ENCODE measurements at places on chromosomes 7 and 10.

DNA sequence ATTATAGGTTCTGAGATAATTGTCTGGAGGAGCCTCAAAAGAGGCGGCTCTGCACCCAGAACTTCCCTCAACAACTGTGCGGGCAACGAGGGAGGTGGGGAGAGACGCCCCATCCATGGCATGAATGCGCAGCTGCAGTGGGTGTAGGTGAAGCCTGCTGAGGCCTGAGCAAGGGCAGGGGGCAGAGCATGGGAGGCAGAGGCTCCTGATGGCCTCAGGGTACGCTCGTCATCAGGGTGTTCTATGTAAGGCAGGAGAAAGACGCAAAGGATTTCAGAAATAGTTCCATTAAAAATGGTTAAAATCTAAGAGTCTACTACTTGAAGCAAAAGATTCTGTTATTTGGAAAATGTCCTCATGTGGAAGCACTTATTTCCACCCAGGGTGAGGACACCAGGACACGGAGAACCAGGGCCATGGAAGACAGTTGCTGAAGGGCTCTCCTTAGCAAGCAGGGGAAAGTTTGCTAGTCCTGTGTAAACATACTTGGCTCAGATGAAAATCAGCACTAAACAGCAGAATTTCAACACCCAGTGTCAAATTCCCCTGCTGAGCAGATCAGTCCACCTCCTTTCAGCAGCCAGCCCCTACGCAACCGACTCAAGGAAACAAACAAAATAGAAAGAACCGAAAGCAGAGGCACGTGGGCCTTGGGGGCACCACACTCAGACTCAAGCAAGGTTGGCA, 18.9 kb downstream of the INSIG1 start:
- DNase-seq, result no peak

DNA sequence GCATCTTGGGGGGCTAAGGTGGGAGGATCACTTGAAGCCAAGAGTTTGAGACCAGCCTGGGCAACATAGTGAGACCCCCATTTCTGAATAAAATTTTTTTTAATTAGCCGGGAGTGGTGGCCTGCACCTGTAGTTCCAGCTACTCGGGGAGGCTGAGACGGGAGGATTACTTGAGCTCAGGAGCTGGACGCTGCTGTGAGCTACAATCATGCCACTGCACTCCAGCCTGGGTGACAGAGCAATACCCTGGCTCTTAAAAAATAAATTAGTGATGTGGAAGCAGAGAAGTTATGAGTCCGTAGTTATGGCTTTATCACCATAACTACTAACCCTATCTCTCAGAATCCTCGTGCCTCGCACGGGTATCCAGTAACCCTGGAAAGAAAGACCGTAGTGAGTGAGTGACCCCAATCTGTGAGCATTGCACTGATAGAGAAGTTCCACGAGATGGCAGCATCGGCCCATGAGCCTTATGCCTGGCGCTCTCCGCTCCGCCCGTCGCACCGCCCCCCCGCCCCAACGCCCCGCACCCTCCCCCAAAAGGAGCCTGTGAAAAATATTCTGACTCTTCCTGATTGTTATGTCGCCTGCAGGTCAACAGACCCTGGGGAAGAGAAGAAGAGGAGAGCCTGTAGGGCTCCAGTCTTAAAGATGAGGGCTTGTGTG, 4.9 kb upstream of the SLC29A3 start:
- peak; percentile 68 for DNase-seq

DNA sequence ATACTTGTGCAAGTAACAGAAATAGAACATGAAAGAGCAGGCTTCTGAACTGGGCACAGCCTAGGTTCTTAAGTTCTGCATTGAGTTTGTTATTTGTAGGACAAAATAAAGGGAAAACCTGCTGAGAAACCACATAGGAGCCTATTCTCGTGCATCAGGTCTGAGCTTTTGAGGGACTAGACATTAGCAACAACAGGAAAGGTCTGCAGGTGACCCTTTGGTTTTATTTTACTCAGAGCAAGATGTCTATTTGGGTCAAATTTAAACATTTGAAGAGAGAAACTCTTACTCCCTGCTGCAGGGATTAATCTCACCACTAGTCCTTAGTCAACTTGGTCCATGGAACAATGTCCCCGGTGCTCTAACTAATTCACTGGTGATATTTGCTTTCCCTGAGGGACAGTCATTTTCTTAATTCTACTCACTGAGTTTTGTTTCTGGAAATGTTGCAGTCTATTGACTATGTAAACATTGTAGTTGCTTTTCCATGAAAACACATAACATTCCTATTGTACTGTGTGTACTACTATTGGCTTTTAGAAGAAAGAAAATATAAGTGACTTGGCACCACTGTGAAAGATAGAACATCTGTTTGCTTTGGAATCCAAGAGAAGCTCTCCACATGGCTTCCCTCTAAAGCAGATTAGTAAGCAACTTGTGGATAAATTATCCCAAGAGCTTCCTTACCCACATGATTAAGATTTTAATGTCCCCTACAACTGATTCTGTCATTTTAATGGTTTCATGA, 108.2 kb downstream of the CHRM2 start:
- DNase-seq, result no peak

- DNase-seq, result no peak
These were observed 7.1 kb upstream of the C10orf105 start for GRCh38 chr10:71726580-71727104.

GRCh38 chr10:86965986-86966654, 2.2 kb upstream of the ADIRF start:
- DNase-seq, result no peak

DNA sequence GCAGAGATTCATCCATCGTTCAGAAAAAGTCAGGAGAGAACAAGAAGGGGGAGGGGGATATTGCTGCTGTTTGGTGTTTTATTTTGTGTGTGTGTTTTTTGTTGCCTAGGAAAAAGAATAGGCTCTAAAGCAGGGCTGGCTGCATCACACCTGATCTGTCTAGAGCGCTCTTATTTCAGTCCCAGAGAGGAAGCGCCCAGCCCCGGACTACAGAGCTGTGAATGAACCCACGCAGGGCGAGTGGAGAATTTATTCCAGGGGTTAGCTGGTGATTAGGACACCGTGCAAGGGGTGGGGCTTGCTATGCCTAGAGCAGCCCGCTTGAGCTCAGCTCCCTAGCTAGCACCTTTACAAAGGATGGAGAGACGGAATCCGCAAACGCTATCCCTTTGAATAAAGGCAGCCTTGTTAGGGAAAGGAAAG, 621 bp upstream of the FAM13C start:
- peak; percentile 82 for DNase-seq

DNA sequence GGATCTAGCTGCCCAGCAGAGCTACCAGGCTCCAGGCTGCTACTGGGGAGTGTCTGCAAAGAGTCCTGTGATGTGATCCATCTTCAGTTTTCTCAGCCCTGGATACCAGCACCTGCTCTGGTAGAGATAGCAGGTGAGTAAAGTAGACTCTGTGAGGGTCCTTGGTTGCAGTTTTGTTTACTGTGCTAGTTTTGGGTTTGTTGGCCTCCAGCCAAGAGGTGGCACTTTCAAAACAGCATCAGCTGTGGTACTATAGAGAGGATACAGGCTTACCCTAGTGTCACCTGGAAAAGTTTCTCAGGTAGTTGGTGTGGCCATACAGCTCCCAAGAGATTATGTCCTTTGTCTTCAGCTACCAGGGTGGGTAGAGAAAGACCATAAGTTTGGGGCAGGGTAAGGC, 56.3 kb downstream of the MTERF1 start:
- no peak for DNase-seq

DNA sequence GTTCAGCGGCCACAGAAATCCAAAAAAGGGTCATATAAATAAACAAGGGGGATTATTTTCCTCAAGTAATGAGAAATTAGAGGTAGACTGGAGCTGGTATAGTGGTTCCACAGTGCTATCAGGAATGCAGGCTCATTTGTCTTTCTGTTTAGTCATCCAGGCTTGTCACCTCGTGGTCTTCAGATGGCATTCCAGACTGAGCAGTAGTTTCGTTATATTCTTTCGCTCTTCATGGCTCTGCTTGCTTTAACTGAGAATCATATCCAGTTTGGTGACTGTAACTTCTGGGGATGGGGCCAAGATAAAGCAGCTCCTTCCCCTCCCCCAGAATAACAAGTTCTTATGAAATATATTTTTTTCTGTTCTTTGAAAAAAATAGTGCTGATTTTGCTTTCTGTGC, 9.5 kb downstream of the ANKIB1 start:
- DNase-seq, result no peak

DNA sequence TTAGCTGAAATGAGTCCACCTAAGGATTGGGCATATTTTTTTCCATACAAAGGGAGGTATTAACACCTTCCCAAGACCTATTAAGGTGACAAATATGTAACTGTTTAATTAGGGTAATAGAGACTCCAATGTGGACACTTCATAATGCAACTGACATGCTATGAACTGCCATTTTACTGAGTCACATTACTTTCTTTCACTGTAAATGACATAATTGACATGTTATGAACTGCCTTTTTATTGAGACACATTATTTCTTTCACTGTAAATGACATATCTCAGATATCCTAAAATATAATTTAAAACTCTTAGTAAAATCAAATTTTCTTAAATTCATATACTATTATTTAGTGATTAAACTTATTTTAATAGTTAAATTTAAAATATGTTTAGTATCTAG, 528.8 kb upstream of the PCDH15 start:
- DNase-seq, result no peak

GRCh38 chr10:76119515-76119914, 688.1 kb downstream of the LRMDA start:
- DNase-seq, result no peak

GRCh38 chr10:110009736-110010475, 2.1 kb downstream of the ADD3 start:
- DNase-seq, result no peak

GRCh38 chr10:110393866-110394265, 89.1 kb upstream of the SMNDC1 start:
- no peak for DNase-seq

GRCh38 chr7:71509381-71509780, 377.4 kb downstream of the GALNT17 start:
- no peak for DNase-seq

DNA sequence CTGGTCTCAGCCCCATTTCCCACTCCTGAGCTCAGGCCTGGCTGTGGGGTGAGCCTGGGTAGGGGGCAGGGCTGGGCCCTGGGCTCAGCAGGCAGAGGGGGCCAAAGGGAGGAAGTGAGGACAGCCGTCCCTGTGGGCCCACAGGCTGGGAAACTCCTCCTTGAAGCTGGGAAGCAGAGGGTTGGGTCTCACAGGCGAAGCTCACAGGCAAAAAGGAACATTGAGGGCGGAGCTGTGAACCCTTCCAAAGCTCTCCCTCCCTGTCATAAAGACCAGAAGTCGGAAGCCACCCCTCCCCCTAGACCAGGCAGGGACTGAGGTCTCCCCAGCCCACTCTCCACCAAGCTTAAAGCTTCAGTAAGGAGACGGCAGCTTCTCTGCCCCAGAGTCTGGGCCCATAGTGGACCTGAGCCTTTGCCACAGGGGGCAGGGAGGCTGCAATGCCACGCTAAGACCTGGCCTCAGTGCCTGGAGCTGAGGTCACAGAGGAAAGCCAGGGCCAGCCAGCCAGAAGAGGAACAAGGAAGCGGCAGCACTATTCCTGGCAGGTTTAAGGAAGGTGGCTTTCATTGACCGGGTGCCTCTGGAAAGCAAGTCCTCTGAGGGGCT, 1.0 kb upstream of the KCP start:
- DNase-seq, result peak; percentile 59

GRCh38 chr7:2843711-2844152, 376 bp downstream of the GNA12 start:
- DNase-seq, result peak; percentile 70

DNA sequence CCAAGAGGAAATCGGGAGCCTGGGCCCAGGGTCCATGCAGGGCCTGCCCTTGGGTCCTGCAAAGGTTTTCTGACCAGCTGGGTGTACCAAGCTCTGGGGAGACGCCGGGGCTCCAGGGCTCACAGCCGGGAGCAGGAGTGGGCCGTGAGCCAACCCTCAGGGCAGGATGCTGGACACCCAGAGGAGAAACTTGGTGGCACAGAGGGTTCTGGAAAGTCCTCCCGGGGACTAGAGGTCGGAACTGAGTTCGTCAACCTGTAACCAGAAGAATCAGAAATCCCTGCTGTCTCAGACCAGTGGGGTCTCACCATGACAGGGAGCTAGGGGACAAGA, 29.2 kb upstream of the PPP2R2D start:
- DNase-seq, result peak; percentile 36

GRCh38 chr7:98211221-98211675, at the start of gene BHLHA15:
Gene BHLHA15, plus strand, starts transcription at chr7:98211439. Its CDS starts 871 bp downstream, at chr7:98212310.
- DNase-seq, result peak; percentile 39

DNA sequence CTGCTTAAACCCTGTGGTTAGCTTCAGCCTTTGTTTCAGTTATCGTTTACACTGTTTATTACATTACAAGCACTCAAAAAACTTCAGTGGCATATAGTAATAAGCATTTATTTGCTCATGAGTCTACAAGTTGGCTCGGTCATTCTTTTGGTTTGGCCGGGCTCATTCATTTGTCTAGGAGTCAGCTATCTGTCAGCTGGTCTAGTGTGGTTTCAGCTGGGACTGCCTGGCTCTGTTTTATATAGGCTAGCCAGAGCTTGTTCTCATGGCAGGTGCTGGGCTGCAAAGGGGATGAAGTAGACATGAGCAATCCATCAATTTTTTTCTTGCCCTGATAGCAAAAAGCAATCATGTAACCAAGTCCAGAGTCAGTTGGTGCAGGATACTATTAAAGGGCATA, 103.6 kb downstream of the MKLN1 start:
- DNase-seq, result peak; percentile 42

DNA sequence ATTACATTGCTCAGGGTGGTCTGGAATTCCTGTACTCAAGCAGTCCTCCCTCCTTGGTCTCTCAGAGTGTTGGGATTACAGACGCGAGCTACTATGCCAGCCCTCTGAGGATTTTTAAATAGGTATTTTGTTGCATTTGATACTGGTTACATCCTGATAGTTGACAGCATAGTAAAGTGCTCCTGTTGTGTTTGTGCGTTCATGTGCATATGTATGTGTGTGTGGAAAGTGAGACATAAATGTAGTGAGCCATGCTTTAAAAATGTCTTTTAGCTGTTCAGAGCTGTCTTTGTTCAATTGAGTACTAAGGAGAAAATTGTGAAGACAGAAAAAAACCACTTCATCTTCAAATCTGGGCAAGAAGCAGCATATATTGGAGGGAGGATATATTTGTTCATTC, 27.8 kb downstream of the ZNRF2 start:
- DNase-seq, result no peak

GRCh38 chr10:28620251-28620650, 57.1 kb upstream of the BAMBI start:
- DNase-seq, result no peak

- peak; percentile 39 for DNase-seq
These were observed 2.1 kb upstream of the GPRIN2 start for GRCh38 chr10:46558392-46559185.

GRCh38 chr7:98463837-98464557, 63.1 kb upstream of the BAIAP2L1 start:
- DNase-seq, result no peak

Measured in Right ventricle myocardium superior (tissue), 1 donor.